PC-3 (cell line): ENCODE measurements at places on chromosomes 3 and 15. TPM values are rescaled to one million over a fixed set of nuclear protein-coding genes. Genes with fewer than 3 reads are reported as not detected.

IL17RE gene
- total RNA-seq = 4.0 and 4.7 TPM in 2 replicates

- DNase-seq = no peak
Measured at GRCh38 chr3:197371591-197372046, 73.2 kb upstream of the DLG1 start.

DNA sequence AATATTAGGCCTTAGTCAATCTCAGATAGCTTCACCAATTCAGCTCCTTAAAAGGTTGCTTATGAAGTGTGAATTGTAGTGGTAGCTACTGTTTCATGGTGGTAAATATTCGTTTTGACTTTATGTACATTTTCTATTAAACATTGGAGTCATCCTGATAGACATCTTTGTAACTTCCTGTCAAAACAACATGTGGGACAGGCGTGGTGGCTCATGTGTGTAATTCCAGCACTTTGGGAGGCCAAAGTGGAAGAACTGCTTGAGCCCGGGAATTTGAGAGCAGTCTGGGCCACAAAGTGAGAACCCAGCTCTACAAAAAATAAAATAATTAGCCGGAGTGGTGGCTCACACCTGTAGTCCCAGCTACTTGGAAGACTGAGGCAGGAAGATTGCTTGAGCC is 2.0 kb upstream of the TRIM59 start:
- DNase-seq = peak; percentile 45

PPARG gene
- 208 and 250 TPM in 2 replicates for total RNA-seq

DNA sequence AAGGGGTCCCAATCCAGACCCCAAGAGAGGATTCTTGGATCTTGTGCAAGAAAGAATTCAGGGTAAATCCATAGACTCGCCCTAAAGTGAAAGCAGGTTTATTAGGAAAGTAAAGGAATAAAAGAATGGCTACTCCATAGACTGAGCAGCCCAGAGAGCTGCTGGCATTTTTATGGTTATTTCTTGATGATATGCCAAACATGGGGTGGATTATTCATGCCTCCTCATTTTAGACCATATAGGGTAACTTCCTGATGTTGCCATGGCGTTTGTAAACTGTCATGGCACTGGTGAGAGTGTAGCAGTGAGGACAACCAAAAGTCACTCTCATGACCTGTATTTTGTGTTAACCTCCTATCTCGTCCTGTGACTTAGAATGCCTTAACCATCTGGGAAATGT is 142.2 kb downstream of the DOCK3 start:
- DNase-seq = peak; percentile 53

DNA sequence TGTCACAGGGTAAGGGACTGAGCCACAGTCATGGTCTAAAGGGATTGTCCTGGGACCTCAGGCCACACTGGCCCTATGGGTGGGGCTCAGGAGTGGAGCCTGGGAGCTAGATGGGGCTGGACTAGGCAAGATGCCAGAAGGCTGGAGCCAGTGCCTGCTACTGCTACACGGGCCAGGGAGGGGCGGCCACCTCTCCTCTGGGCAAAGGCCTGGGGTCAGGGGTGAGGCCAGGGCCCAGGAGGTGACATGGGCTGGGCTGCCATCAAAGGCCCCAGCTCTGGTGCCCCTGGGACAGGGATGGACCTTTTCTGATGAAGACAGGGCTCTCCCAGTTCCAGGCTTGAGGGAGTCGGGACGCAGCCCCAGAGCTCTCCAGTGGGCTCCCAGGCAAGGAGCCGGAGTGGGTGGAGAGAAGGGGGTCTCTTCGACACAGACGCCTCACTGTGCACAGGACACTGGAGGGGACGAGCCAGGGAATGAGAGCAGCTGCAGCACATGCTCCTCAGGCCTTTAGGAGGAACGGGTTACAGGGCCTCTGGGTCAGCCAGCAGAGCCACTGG is 62.1 kb upstream of the IQSEC1 start:
- no peak for DNase-seq

GRCh38 chr3:156750874-156751245 is 75.3 kb upstream of the LEKR1 start:
- no peak for DNase-seq

DNA sequence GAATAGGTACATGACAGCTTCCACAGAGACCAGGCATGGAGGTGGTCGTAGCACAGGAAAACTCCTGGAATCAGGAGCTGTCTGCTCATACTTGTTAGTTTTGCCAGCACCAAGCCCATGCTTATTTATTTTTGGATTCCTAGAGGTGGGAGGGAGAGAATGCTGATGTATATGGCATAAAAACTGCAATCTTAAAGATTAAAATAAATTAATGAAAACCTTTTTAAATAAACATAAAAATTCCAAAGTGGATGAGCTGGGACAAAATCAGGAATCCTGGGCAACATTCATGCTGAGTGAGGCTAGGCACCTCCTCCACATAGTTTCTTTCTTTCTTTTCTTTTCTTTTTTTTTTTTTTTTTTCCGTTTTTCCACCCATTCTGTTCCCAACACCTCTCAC is 14.3 kb upstream of the BCL6 start:
- DNase-seq = no peak

ARHGEF26 gene
- 4.7 and 5.0 TPM in 2 replicates for total RNA-seq

DNA sequence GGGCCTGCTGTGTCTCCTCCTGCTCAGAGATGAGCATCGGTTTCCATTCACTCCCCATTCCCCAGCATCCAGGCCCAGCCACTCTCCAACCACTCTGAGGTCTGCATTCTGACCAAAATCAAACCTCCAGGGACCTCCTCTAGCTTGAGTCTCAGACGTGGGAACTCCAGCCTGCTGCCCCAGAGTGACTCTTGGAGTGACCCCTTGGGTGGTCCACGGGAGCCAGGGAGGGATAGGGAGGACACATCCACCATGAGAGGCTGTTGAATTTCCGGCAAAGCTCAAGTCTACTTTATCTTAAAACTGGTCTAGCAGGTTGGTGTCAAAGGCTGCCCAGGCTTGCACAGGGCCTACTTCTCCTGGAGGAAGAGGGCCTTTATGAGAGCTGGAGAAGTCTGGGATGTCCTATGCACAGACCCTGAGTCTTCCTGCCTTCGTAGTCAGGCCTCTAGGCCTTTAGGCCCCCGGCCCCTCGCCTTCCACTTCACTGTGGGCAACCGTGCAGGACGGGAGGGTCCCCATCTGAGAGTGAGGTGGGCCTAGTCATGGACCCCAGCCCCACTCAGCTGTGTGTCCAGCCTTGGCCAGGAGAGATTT is 8.9 kb downstream of the CISH start:
- DNase-seq = peak; percentile 58

DNA sequence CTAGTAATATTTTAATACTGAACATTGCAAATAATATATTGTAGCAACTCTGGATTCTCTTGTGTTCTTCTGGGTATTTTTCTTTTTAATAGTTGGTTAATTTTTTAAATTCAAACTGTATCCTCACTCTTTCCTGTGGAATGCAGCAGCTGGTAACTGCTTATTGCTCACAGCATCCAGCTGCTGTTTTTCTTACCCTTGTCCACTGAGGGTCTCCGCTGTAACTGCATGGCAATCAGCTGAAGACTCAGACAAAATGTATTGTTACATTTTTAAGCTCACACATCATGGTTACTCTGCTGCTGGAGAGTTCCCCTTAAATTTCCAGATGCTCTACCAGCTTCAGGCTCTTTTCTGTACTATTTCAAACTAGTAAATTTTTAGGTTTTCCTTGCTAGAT is 227.6 kb downstream of the MBNL1 start:
- no peak for DNase-seq

- no peak for DNase-seq
Measured at GRCh38 chr3:145754605-145755289, 406.2 kb downstream of the PLOD2 start.

HOMER2 gene
- total RNA-seq = 22.6 and 29.5 TPM in 2 replicates
